ENCODE measurements at places on chromosomes 6 and 20. TPM values are rescaled to one million over a fixed set of nuclear protein-coding genes. Genes with fewer than 3 reads are reported as not detected.

The PRL gene
- 1.1 TPM for total RNA-seq

The ZBTB46 gene
- total RNA-seq = 5.8 TPM

- no peaks in the 10 kb centered on the region for H3K4me1 ChIP-seq
- no peaks in the 10 kb centered on the region for H3K27me3 ChIP-seq
- H3K27ac ChIP-seq = no peak overlapping the region
- H3K36me3 ChIP-seq = peaks cover 3% of the 10 kb centered on the region
Measured at GRCh38 chr6:73704260-73704659, 8.3 kb downstream of the CD109 start.

The TRIM15 gene
- total RNA-seq = 0.19 TPM

The CNKSR3 gene
- 5.4 TPM for total RNA-seq

DNA sequence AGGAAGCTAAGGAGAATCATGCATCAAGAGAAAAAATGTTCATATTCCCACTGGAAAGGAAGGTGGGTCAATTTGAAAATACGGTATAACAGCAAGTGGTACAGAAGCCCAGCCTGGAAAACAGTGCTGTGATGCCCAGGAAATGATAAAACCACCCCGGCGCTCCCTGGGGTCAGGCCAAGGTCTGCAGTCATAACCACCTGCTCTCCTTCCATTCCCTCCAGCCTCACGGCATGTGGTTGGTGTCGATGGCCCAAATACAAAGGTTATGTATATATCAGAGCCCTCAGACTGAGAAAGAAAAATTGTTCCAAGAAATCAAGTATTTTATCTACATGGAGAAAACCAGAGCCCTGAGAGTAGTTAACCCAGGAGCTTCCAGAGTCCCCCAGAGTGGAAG, 208.1 kb upstream of the CDYL start:
- H3K27ac ChIP-seq = no peak overlapping the region
- H3K4me3 ChIP-seq = no peak overlapping the region
- H3K4me1 ChIP-seq = no peaks in the 10 kb centered on the region
- no peaks in the 10 kb centered on the region for H3K27me3 ChIP-seq
- no peak for DNase-seq

The PAK5 gene
- 0.19 TPM for total RNA-seq

The MCHR2 gene
- not detected for total RNA-seq

The FAM184A gene
- 1.4 TPM for total RNA-seq
